NCI-H187 (cell line): ENCODE measurements at places on chromosomes 6 and 20.

GRCh38 chr6:134541001-134541400 lies 223.1 kb upstream of the SGK1 start:
- DNase-seq = no peak

DNA sequence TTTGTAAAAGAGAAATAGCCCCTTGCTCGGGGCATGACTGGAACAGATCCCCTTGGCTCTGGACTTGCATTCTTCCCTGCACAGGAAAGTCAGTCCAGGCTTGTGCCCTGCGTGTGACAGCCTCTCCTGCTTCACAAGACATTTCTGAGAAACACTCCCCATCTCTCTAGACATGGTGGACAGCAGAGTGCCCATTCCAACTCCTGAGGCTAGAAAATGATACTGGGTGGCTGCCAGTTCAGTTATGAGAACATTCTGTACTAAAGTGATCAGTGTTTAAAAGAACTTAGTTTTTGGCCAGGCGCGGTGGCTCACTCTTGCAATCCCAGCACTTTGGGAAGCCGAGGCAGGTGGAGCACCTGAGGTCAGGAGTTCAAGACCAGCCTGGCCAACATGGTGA lies 41.3 kb downstream of the TGM3 start:
- no peak for DNase-seq

- no peak for DNase-seq
These were observed 406.1 kb upstream of the MARCKS start for GRCh38 chr6:113451049-113451448.

DNA sequence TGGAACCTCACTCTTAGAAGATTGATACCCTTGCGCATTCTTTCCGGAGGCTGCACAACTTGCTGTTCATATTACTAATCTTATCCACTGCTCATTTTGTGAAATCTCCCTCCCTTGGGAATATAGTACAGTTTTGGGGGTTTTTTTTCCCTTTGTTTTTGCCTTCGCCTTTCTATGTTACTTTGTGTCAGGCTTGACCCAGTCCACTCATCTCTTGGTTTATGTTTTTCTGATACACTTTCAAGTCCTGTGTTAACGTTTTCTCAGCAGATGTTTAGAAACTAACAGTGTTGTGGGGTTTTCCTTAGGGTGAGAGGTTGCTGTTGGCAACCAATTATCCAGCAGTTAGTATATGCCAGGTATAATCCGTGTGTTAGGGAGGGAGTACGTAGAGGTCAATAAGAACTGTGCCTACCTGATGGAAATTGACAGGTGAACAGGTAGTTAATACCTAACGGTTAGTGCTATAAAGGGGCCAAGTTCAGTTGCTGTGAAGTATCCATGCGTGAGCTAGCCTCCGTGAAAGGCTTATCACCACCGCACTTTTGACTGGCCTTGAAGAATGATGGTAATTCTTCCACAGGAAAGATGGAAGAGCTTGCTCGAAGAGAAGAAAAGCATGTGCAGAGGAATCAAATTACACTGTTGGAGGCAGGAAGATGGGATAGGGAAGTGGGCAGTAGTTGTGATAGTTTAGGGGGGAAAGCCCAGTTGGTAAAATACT lies 1.4 kb downstream of the NFYA start:
- no peak for DNase-seq

DNA sequence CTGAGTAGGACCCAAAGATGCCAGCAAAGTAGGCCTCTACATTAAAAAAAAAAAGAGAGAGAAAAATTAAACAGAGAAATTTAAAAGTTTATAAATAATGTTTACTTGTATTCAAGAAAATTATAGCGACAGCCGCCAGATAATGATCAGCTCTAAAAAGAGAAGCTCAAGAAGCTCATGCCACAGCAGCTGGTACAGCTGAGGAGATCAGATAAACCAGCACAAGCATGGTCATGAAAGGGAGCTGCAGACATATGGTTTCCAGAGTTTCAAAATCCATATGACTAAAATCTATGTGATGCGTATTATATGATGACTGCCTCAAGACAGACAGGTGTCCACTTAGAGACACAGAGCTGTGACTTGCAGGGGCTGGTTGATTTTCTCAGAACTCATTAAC lies 13.6 kb upstream of the HLA-C start:
- no peak for DNase-seq

- no peak for DNase-seq
These were observed 473.1 kb downstream of the KIF16B start for GRCh38 chr20:16100111-16100510.

DNA sequence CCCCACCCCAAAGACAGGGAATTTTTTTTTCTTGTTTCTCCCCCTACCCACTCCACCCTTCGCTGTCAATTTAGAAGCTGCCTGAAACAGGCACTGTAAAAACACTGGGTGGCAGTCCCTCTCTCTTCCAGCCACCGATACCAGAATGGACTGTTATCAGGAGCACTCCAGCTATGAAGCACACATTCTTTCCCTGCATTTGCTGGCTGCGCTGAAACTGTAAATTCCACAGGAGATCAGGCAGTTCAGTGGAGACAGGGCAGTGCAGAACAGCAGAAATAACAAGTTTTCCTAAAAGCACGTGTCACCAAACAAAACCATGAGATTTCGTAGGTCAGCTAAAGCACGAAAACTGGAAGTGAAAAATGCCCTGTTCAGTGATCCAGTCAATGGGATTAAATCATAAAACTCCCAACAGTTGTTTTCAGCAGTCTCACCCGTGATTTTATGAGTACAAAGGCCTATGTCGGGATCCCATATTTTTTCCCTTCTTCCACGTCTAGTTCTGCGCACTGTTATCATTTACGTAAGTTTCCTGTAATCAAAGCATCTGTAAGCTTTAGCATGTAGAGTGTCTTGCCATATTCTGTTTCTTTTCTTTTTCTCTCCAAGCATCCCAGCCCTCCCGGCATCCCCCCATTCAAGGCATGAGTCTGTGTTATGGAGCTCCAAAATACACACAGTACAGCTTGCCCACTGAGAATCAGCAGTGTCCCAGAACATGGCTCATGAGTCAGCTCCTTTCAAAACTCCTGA lies 359.9 kb upstream of the EPHA7 start:
- no peak for DNase-seq

GRCh38 chr6:127843582-127843981 lies 57.3 kb downstream of the THEMIS start:
- no peak for DNase-seq

- DNase-seq = no peak
These were observed 69.5 kb upstream of the FOXQ1 start for GRCh38 chr6:1242446-1242845.

GRCh38 chr20:24842918-24843715 lies 106.0 kb upstream of the CST7 start:
- DNase-seq = no peak

GRCh38 chr20:59135093-59135492 lies 28.5 kb upstream of the ZNF831 start:
- no peak for DNase-seq

DNA sequence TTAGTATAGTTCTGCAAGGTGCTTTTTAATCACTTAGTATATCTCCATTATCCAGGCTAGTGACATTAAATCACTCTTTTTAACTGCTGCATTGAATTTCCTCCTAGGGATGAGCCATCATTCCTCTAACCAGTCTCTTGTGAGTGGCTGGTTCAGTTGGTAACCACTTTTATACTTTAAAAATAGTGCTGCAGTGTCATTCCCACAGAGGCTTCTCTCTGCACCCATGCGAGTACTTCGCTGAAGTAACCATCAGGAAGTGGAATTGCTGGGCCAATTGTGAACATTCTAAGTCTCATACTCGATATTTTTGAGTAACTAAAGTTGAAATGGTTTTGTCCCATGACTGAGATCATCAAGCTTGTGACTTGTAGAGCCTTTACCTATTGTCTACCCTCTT lies 2.1 kb downstream of the BTN3A2 start:
- no peak for DNase-seq

- no peak for DNase-seq
These were observed 9.5 kb upstream of the SIRPB1 start for GRCh38 chr20:1629321-1629720.

DNA sequence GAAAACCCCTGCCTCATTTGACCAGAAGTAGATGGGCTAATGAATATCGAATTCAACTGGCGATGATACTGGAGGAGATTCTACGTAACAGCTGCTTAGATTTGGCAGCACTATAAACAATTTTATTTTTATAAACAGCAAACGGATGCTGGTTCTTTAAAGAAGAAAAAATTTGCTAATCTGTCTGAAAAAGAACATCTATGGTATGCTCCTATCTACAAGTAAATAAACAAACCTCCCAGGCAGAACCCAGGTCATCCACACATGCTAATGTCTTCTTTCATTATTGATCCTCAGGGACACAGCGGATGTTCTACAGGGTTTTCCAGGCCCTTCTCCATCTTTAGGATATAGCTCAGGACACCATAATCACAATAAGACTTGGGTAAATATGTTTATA lies 291.3 kb downstream of the ALDH8A1 start:
- DNase-seq = no peak

DNA sequence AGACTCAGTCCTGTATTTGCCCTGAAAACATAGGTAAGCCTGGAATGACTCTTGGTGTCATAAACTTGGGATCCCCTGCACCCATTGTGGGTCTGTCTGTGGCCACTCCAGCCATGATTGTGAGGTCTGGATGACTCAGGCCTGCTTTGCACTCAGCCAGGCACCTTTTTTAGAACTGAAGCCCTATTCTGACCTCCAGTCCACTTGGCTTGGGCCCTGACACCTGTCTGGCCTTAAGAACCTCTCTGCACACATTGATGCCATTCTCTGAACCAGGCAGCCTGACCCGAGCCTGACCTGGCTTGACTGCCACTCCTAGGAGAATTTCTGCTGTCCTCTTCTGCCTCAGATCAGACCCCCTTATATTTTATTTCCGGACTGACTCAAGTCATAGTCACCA lies 383.7 kb downstream of the MAFB start:
- no peak for DNase-seq

DNA sequence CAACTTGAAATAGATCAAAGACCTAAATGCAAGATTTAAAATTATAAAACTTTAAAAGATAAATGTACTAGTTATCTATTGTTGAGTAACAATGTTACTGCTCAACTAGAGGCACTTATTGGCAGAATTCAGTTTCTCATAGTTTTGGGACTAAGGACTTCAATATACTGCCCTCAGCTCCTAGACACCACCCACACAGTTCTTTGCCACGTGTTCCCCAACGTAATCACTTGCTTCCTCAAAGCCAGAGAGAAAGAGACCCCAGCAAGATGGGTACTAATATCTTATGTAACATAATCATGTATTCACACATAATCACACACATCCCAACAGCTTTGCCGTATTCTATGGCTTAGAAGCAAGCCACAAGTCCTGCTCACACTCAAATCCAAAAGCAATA lies 50.3 kb upstream of the SLC22A16 start:
- no peak for DNase-seq

- no peak for DNase-seq
These were observed 212.4 kb downstream of the GMPR start for GRCh38 chr6:16450821-16451220.

GRCh38 chr6:157434349-157435033 lies 53.5 kb downstream of the ZDHHC14 start:
- DNase-seq = no peak

DNA sequence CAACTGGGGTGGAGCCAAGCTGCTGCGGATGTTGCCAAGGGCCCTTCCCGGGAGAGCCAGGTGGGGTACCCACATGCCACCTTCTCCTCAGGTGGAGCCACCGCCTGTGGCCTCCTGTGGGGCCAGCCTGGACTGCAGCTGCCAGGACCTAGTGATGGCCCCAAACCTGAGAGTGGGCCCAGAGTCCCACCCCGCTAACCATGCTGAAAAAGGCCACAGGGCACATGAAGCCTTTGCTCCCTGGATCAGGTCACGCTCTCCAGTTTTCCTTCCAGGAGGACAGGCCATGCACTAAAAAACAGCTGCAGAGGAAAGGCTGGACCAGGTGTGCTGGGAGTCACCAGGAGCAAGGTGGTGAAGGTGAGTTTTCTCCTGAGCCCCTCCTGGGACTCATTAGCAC lies 73.9 kb upstream of the SLC22A16 start:
- no peak for DNase-seq

GRCh38 chr6:150207931-150208570 lies 65.2 kb downstream of the PPP1R14C start:
- DNase-seq = no peak

DNA sequence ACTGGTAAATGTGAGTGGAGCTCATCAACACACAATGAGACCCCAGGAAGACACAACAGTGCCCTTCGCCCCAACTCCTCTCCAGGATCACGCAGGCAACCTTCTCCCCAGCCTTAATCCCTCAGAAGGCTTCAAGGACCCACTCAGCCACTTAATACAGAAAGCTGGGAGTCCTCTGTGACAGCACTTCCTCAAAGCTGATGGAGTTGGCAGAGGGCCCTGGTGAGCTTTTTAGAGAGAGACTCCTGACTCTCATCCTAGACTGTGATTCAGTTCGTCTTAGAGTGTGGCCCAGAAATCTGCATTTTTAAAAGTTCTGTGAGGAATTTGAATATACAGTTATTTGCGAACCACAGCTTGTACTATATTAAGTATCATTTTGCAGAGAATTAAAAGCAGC lies 187.7 kb downstream of the UST start:
- peak; percentile 36 for DNase-seq

DNA sequence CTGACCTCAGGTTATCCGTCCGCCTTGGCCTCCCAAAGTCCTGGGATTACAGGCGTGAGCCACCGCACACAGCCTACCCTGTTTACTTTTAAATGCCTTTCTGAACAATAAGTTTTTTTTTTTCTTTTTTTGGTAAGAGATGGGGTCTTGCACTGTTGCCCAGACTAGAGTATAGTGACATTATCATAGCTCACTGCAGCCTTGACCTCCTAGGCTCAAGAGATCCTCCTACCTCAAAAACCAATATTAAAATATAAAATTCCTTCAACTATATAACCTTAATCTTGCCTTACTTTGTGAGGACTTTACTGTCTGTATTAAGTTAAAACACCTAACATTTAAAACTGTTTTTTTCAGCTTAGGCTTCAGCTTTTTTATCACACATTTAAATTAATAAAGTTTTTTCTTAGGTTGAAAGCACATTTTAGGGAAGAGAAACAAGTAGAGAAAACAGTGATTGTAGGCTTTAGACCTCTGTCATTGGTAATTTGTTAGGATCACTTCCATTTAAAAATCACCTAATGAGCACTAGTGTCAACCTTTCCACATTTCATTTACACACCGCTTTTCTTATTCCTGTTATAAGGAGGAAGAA lies 2.9 kb downstream of the UBR2 start:
- no peak for DNase-seq
